Calu3 (cell line): ENCODE measurements at places on chromosomes 3 and 15. TPM values are rescaled to one million over a fixed set of nuclear protein-coding genes. Genes with fewer than 3 reads are reported as not detected.

GRCh38 chr3:160185751-160186150 lies 39.5 kb upstream of the C3orf80 start:
- DNase-seq: no peak
- peaks cover 13% of the 10 kb centered on the region for H3K4me1 ChIP-seq
- no peak overlapping the region for H3K4me3 ChIP-seq
- H3K36me3 ChIP-seq: no peaks in the 10 kb centered on the region
- no peak overlapping the region for H3K27ac ChIP-seq

DNA sequence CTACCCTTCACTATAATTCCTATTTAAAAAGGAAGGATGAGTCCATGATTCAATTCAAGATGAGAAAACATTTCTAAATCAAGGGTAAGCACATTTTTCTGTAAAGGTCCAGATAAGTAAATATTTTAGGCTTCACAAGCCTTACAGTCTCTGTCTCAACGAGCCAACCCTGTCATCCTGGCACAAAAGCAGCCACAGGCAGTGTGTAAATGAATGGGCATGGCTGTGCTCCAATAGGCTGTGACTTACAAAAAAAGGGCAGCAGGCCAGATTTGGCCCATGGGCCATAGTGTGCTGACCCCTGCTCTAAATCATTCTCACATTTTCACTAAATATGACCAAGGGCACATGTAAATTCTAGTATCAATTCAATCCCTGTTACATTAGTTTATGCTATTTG lies 200.4 kb downstream of the WNT5A start:
- no peaks in the 10 kb centered on the region for H3K27me3 ChIP-seq
- no peak overlapping the region for H3K4me3 ChIP-seq
- DNase-seq: no peak
- H3K27ac ChIP-seq: no peak overlapping the region

The NGRN gene
- total RNA-seq: 110 and 114 TPM in 2 replicates

- H3K36me3 ChIP-seq: peaks cover 34% of the 10 kb centered on the region
- H3K4me3 ChIP-seq: peak within 1 kb of the TSS; percentile 56
- no peaks in the 10 kb centered on the region for H3K27me3 ChIP-seq
- H3K27ac ChIP-seq: peak within 1 kb of the TSS; percentile 93
- peaks cover 58% of the 10 kb centered on the region for H3K4me1 ChIP-seq
These were observed at the start of gene STRA6 for GRCh38 chr15:74202452-74203401. STRA6 (minus strand) TSS chr15:74202787; CDS start chr15:74202267, 520 bp downstream.

The KCNMB2 gene
- total RNA-seq: not detected in 2 replicates

GRCh38 chr15:33963831-33964664 lies 4.2 kb upstream of the CHRM5 start:
- no peak overlapping the region for H3K4me3 ChIP-seq
- DNase-seq: no peak
- H3K4me1 ChIP-seq: no peaks in the 10 kb centered on the region
- H3K36me3 ChIP-seq: no peaks in the 10 kb centered on the region
- H3K27me3 ChIP-seq: no peaks in the 10 kb centered on the region
- no peak overlapping the region for H3K27ac ChIP-seq

The SPATA12 gene
- total RNA-seq: 0.47 and 0.64 TPM in 2 replicates

DNA sequence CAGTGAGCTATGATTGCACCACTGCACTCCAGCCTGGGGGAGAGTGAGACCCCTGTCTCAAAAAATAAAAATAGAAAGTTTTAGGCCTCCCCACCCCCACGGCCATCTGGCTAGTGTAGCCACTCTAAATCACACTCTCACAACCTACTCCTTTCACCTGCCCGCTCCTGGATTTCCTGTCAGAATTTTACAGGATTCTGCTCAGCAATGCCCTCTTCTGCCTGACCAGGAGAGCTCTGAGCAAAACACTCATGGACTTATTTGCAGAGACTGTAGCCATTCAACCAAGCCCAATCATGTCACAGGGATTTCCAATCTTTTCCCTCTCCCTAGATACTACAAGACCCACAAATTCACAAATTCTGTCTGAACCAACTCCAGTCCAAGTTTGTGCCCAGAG lies 242.6 kb upstream of the TPRG1 start:
- peak; percentile 44 for DNase-seq
- H3K27ac ChIP-seq: no peak overlapping the region
- H3K4me1 ChIP-seq: peaks cover 7% of the 10 kb centered on the region
- no peak overlapping the region for H3K4me3 ChIP-seq
- H3K27me3 ChIP-seq: no peaks in the 10 kb centered on the region

GRCh38 chr3:151171145-151171757 lies 31.8 kb downstream of the GPR171 start:
- no peaks in the 10 kb centered on the region for H3K4me1 ChIP-seq
- no peak overlapping the region for H3K27ac ChIP-seq
- DNase-seq: no peak
- no peaks in the 10 kb centered on the region for H3K27me3 ChIP-seq
- no peaks in the 10 kb centered on the region for H3K36me3 ChIP-seq

The GOLGA8H gene
- total RNA-seq: 0.27 TPM in 1 of 2 replicates, not detected in the other

The GP9 gene
- not detected in 2 replicates for total RNA-seq

The SI gene
- not detected in 2 replicates for total RNA-seq

DNA sequence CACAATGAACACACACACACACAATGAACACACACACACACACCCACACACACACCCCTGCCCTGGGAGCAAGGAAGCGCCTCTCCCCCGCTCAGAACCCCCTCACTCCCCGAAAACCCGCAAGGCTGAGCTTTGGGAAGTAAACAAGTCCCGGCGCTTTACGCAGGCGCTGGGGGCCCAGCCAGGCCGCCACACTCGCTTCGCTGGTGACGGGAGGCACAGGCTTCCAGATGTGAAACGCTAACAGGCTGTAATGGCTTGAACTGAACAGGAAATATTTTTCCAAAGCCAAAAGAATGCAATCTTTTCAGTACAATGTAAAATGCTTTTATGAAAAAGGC lies 122.7 kb upstream of the IGF1R start:
- no peak for DNase-seq
- no peaks in the 10 kb centered on the region for H3K4me1 ChIP-seq
- H3K27ac ChIP-seq: no peak overlapping the region
- H3K4me3 ChIP-seq: no peak overlapping the region
- peaks cover 47% of the 10 kb centered on the region for H3K27me3 ChIP-seq

DNA sequence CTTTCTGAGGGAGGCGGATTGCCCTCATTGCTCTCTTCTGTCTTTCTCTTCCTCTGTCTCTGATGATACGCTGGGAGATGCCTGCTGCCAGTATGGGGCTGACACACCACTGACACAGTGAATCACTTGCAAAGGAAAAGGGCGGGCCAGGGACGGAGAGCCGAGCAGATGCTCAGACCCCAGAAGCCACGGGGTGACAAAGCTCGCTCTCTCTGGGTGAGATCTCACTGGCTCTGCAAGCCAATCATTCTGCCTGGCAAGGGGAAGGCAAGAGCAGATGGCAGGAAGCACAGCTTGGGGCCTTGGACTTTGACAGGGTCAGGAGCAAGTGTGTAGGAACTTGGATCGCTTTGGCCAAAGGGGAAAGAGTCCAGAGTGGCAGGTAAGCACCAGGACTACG lies 198.7 kb downstream of the NTRK3 start:
- H3K36me3 ChIP-seq: no peaks in the 10 kb centered on the region
- no peak for DNase-seq
- no peak overlapping the region for H3K27ac ChIP-seq
- no peaks in the 10 kb centered on the region for H3K4me1 ChIP-seq
- H3K27me3 ChIP-seq: no peaks in the 10 kb centered on the region

The SLC12A8 gene
- total RNA-seq: 15.5 and 16.8 TPM in 2 replicates

- no peak for DNase-seq
- H3K27me3 ChIP-seq: no peaks in the 10 kb centered on the region
- H3K4me1 ChIP-seq: no peaks in the 10 kb centered on the region
- no peak overlapping the region for H3K4me3 ChIP-seq
These were observed 283.4 kb upstream of the LYSMD4 start for GRCh38 chr15:100016632-100017031.

GRCh38 chr3:72245183-72245811 lies 460.3 kb upstream of the PROK2 start:
- peaks cover 78% of the 10 kb centered on the region for H3K27me3 ChIP-seq
- no peak overlapping the region for H3K4me3 ChIP-seq
- no peak overlapping the region for H3K27ac ChIP-seq
- H3K4me1 ChIP-seq: no peaks in the 10 kb centered on the region

The AGTR1 gene
- total RNA-seq: 0.20 TPM in 1 of 2 replicates, not detected in the other

DNA sequence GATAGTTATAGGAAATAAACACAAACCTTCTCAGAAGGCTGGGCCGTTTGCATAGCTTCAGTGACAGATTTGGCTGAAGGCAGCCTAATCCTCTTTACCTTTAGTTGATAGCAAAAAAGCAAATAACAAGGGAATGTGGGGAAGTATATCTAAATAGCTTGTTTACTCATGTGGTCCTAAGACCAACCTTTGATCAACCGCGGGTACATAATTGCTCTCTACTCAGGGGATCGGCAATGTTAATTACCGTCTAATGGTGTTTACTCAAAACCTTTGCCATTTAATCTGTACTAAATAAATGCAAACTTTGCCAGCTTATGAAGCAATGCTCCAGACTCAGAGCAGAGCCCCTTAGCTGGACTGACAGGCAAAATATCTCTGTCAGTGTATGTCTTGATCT lies 51.6 kb downstream of the EIF3J start:
- DNase-seq: no peak
- H3K27me3 ChIP-seq: no peaks in the 10 kb centered on the region
- H3K4me1 ChIP-seq: no peaks in the 10 kb centered on the region
- H3K36me3 ChIP-seq: peaks cover 6% of the 10 kb centered on the region

The CAMK2N2 gene
- total RNA-seq: 3.3 and 3.6 TPM in 2 replicates

- H3K27ac ChIP-seq: peak overlapping the region; percentile 94
- H3K36me3 ChIP-seq: peaks cover 66% of the 10 kb centered on the region
- peak overlapping the region; percentile 88 for H3K4me3 ChIP-seq
- no peaks in the 10 kb centered on the region for H3K27me3 ChIP-seq
- no peak for DNase-seq
- H3K4me1 ChIP-seq: peaks cover 42% of the 10 kb centered on the region
These were observed 736 bp upstream of the MBNL1 start for GRCh38 chr3:152267831-152268554.

The GP5 gene
- total RNA-seq: 0.10 and 0.21 TPM in 2 replicates

GRCh38 chr15:70432924-70433495 lies 330.3 kb downstream of the UACA start:
- H3K4me3 ChIP-seq: peak overlapping the region; percentile 15
- no peak for DNase-seq

DNA sequence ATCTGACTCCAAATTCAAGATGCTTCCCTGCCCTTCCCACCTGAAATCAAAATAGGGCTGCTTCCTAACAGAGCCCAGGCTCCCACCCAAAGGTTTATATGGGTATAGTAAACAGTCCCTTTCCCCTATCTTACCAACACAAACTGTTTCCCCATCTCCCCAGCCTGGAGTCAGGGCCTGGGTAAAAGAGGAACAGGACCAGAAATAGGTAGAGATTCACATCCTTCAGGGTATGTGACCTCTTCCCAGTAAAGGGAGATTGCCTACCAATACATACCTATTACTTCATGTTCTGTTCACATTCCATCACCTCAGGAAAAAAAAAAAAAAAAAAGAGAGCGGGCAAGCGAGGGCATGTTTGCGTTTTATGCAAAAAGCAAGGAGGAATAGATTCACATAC lies 9.7 kb upstream of the SHF start:
- H3K4me3 ChIP-seq: no peak overlapping the region
- no peak overlapping the region for H3K27ac ChIP-seq
- DNase-seq: no peak
- H3K36me3 ChIP-seq: no peaks in the 10 kb centered on the region
- H3K27me3 ChIP-seq: no peaks in the 10 kb centered on the region
- no peaks in the 10 kb centered on the region for H3K4me1 ChIP-seq

DNA sequence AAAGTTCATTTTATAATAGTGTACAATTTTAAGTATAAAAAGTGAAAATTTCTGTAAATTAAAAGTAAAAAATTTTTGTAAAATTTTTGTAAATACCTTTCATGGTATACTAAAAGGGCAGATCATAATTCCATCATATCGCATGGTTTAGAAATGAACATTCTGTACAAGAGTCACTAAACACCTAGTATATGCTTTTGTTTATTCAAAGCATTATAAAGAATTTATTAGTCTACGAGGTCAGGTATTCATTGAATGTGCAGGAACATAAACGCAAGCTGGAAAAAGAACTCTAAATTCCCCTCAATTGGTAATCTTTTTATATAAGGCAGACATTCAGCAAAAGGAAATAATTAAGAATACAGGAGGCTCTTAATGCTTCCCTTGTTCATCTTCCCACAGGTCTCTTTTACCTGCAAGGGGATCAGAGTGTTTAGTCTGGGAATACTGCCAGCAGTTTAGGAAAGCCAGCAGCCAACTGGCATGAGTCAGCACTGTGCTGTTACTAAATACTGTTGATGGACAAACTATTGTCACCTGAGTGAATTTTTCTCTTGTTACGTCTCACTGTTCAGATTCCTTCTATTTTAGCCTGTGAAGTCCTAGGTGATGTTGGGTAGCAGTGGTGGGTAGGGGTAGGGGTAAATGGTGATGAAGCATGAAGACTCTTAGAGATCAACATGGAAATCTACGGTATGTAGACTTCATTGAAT lies 70.1 kb downstream of the UQCC5 start:
- H3K36me3 ChIP-seq: peaks cover 8% of the 10 kb centered on the region
- peak; percentile 55 for DNase-seq
- H3K27me3 ChIP-seq: no peaks in the 10 kb centered on the region
- no peak overlapping the region for H3K27ac ChIP-seq
- H3K4me1 ChIP-seq: peaks cover 11% of the 10 kb centered on the region
- no peak overlapping the region for H3K4me3 ChIP-seq

DNA sequence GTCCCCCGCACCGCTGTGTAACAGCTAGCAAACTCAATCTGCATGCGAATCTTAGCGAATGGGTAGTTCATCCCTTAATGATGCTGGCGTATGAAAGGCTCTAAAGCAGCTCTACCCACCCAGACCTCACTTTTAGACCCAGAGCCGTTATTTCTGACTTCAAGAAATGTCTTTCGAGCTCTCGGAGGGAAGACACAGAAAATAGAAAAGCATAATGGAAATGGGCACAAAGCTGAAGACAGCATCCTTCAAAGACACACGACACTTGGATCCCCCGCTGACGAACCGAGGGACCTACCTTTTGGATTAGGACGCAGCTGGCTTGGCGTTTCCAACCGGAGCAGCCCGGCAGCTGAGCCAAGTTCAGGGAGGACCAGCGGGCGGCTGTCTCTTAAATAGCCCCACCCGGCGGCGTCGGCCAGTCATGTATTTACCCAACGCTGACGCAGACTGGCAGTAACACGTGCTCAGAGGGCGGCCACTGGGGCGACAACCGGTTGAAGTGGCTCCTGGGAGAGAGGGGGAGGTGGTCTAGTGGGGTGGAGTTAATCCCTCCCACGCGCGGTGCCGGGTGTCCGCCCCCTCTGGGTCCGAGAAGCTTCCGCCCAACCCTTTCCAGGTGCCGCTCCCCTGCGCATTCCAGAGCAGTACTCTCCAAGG lies 1.5 kb downstream of the CCK start:
- peak overlapping the region; percentile 15 for H3K4me3 ChIP-seq
- H3K27ac ChIP-seq: no peak overlapping the region
- DNase-seq: peak; percentile 47
- H3K4me1 ChIP-seq: no peaks in the 10 kb centered on the region

DNA sequence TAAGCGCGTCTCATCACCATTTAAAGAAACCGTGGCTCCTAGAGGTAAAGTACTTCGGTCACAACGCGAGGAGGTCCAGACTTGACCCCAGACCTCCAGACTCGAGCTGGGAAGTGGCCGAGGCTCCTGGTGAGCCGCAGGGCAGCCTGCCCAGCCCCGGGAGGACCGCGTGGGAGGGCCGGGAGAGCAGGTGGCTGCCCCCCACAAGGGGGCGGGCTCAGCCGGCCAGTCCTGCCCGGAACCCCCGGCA lies at the start of gene SLC27A2:
Gene SLC27A2, plus strand, starts transcription at position 228 of the 250 bp plus-strand sequence. CDS start 232 bp downstream, outside the sequence.
- H3K36me3 ChIP-seq: peaks cover 14% of the 10 kb centered on the region
- DNase-seq: peak; percentile 80

The FBXW12 gene
- total RNA-seq: not detected in 2 replicates
